ENCODE measurements at places on chromosomes 3 and 15.
A peak's percentile ranks its signal among the peaks of the same experiment; 100 is the strongest.

DNA sequence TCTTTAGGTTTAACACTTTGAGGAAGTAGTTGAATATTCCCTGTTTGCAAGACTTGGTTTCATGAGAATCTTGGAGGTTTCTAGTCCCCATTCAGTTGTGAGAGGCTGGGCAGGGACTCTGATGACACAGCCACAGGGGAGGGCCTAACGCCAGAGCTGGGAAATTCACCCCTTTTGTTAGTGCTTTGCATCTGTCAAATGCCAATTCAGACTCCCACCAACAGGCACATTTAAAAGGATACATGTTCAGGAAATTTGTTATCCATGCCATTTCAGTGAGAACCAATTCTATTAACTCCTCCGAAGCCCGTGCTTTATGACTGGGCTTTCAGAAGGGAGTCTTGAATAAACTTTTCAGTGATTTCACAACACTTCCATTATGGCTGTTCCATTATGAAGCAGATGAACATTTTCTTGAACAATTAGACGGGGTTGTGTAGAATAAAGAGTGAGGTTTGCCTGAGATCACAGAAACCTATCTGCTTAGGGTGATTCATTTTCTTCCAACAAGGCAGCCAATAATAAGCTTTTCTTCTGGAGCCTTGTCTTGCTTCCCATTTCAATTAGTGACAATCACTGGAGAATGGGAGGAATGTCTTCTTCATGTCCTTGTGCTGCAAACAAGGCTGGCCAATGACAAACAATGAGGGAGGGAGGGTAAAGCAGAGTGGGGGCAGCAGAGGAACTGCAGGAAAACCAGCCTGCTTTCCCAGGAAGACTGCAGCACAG is 90.6 kb downstream of the SOX14 start:
- H3K36me3 ChIP-seq: no peaks in the 10 kb centered on the region
- H3K27ac ChIP-seq: no peak overlapping the region
- no peak overlapping the region for H3K4me3 ChIP-seq
- DNase-seq: no peak
- H3K4me1 ChIP-seq: no peaks in the 10 kb centered on the region

GRCh38 chr3:192331749-192332385 is 395.5 kb downstream of the FGF12 start:
- H3K27me3 ChIP-seq: no peaks in the 10 kb centered on the region
- H3K27ac ChIP-seq: no peak overlapping the region
- H3K36me3 ChIP-seq: no peaks in the 10 kb centered on the region

GRCh38 chr3:186133980-186134379 is 25.1 kb upstream of the ETV5 start:
- no peak overlapping the region for H3K4me3 ChIP-seq
- no peak overlapping the region for H3K27ac ChIP-seq
- no peaks in the 10 kb centered on the region for H3K4me1 ChIP-seq

DNA sequence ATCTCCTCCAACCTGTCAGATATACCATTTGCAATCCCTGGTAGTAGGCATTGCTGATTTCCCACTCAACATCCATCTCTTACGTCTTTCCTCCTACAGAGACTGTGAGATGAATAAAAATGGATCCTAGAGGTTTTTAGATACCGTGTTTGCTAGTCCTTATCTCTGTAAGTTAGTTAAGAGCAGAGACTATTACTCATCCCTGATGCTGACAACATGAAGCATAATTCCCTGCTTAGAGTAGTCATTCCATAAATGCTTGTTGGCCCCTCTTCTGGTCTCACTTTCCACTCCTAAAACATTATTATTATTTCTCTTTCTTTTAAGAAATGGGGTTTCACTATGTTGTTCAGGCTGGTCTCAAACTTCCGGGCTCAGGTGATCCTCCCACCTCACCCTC is 136.2 kb downstream of the RTP4 start:
- no peaks in the 10 kb centered on the region for H3K4me1 ChIP-seq
- H3K27me3 ChIP-seq: no peaks in the 10 kb centered on the region
- H3K4me3 ChIP-seq: no peak overlapping the region
- H3K27ac ChIP-seq: no peak overlapping the region
- DNase-seq: no peak

GRCh38 chr3:147305533-147306250 is 100.7 kb downstream of the ZIC4 start:
- no peak overlapping the region for H3K4me3 ChIP-seq
- H3K27ac ChIP-seq: no peak overlapping the region
- H3K27me3 ChIP-seq: no peaks in the 10 kb centered on the region
- no peaks in the 10 kb centered on the region for H3K36me3 ChIP-seq

DNA sequence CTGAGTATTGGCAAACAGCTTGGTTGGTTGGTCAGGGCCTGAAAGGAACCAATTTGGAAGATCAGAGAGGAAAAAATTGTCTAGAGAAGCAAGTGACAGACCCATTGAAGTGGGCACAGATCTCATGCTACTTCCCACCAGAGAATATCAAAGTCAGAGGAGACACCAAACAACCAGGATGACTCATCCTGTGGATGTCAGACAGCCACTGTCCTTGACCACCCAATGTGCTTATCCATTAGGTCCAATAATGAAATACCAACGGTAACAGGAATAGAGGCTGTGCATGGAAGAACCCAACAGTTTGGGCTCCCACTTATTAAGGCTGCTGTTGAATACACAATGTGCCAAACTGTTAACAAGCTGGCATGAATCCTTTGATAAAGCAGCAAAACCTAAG is 323.1 kb upstream of the ATP11B start:
- no peaks in the 10 kb centered on the region for H3K4me1 ChIP-seq
- DNase-seq: no peak
- no peaks in the 10 kb centered on the region for H3K27me3 ChIP-seq
- H3K36me3 ChIP-seq: no peaks in the 10 kb centered on the region

- no peak overlapping the region for H3K4me3 ChIP-seq
- no peak overlapping the region for H3K27ac ChIP-seq
- no peak for DNase-seq
- no peaks in the 10 kb centered on the region for H3K36me3 ChIP-seq
- H3K4me1 ChIP-seq: no peaks in the 10 kb centered on the region
These were observed 16.1 kb upstream of the ZNF80 start for GRCh38 chr3:114253505-114253904.

DNA sequence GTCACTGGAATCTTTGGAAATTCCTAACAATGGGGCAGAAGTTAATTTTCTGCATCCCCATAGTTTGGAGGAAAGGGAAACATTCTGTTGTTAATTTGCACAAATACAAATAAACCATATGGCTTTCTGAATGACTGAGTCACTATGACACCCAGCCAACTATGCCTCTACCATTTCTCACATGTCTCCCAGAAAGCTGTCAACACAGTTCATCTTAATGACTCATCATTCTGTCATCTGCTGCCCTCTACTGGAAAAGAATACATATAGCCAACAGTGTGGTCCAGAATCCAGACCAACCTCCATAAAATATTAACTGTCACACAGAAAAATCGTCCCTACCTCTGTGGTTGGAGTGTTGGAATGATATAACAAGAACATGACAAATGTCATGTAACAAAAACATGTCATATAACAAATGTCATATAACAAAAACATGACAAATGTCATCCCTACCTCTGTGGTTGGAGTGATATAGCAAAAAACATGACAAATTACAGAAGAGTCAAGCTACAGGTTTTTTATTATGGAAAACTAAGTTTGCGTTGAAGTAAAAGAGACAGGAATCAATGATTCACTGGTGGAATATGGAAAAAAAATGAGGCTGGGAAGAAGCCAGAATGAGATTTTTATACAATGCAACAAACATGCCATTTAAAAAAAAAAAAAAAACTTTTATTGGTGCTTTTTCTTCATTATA is 47.7 kb upstream of the GYG1 start:
- no peaks in the 10 kb centered on the region for H3K36me3 ChIP-seq
- H3K27me3 ChIP-seq: no peaks in the 10 kb centered on the region
- no peak overlapping the region for H3K4me3 ChIP-seq
- no peak for DNase-seq
- no peak overlapping the region for H3K27ac ChIP-seq

GRCh38 chr3:50594253-50594785 is 17.3 kb downstream of the CISH start:
- no peak for DNase-seq
- no peak overlapping the region for H3K27ac ChIP-seq
- no peaks in the 10 kb centered on the region for H3K36me3 ChIP-seq
- H3K4me3 ChIP-seq: no peak overlapping the region

DNA sequence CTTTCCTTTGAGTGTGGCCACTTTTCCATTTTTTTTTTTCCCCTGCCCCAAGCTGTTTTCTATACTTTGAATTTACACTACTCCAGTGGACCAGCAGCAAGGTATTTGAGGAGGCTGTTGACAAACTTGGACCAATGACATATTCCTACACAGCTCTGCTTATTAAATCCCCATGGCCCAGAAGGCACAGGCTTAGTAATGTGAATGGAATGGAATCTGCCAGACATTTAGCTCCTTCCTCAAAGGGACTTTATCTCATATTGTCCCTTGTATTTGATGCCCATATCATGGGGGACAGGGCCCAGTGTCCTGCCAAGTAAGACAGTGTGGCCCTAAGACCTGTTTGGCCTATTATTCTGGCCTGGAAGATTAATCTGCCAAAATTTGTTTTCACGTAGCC is 107.5 kb downstream of the CHCHD6 start:
- no peak for DNase-seq
- no peaks in the 10 kb centered on the region for H3K27me3 ChIP-seq
- H3K27ac ChIP-seq: no peak overlapping the region
- no peaks in the 10 kb centered on the region for H3K36me3 ChIP-seq

DNA sequence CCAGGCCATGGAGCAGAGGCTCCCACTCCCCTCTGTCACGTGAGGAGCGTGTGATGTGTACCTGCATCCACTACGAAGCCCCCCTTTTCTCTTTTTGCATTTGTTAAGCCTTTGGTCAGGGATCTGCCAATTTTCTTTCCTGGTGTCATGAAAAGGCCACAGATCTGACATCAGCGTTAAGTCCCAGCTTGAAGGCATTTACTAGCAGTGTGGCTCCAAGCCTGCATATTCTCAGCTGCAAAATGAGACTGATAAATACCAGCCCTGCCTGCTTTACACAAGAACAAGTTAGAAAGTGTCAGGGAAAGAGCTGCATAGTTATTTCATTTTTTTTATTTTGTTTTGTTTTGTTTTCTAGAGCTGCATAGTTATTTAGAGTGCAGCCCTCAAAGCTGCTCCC is 2.3 kb upstream of the ANKRD63 start:
- peaks cover 15% of the 10 kb centered on the region for H3K4me1 ChIP-seq
- H3K27me3 ChIP-seq: peaks cover 12% of the 10 kb centered on the region
- H3K27ac ChIP-seq: no peak overlapping the region
- no peak for DNase-seq
- peaks cover 37% of the 10 kb centered on the region for H3K36me3 ChIP-seq

DNA sequence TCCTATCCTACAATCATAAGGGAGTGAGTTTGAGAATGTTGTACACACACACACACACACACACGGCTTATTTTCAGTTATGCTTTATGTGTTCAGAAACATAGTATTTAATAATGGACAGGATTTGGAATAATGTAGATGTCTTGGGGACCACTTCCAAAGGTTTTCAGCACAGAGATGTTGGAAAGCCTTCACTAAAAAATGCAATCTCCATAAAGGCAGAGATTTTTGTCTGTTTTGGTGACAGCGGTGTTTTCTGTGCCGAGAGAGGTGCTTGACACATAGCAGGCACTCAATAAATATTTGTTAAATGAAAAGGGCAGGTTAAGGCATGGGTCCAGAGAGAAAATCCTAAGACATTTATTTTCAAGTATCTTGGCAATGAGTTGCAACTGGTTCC is 428.2 kb upstream of the RGMA start:
- H3K4me1 ChIP-seq: no peaks in the 10 kb centered on the region
- H3K36me3 ChIP-seq: no peaks in the 10 kb centered on the region
- no peak for DNase-seq
- H3K27ac ChIP-seq: no peak overlapping the region

- DNase-seq: no peak
- no peak overlapping the region for H3K4me3 ChIP-seq
- no peaks in the 10 kb centered on the region for H3K36me3 ChIP-seq
These were observed 38.6 kb downstream of the FAM3D start for GRCh38 chr3:58627941-58628340.

DNA sequence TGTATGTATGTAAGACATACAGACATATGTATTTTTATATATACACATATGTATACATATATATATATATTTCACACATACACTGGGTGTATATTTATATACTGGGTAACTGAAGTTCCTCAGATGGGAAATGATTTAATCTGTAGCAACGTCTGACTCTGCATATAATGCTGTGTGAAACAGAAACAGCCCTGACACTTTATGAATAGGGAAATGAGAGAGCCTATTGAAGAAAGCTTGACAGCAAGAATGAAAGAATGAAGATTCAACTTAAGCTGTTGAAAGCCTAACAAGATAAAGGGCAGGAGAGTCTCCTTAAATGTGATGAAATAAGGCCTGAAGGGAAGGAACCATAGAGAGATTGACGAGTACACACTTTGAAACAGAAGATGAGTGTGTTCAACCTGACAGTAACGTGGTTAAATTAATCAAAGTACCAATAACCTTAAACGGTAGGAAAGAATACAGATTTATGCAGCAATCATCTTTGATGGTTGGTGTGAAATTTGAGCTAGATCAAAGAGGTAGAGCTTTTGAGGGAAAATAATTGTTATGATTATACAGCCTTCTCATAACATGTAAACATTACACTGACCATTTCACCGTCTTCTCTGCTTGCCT is 169.9 kb downstream of the MECOM start:
- DNase-seq: no peak
- no peaks in the 10 kb centered on the region for H3K36me3 ChIP-seq
- no peak overlapping the region for H3K27ac ChIP-seq
- no peaks in the 10 kb centered on the region for H3K4me1 ChIP-seq
- no peaks in the 10 kb centered on the region for H3K27me3 ChIP-seq

DNA sequence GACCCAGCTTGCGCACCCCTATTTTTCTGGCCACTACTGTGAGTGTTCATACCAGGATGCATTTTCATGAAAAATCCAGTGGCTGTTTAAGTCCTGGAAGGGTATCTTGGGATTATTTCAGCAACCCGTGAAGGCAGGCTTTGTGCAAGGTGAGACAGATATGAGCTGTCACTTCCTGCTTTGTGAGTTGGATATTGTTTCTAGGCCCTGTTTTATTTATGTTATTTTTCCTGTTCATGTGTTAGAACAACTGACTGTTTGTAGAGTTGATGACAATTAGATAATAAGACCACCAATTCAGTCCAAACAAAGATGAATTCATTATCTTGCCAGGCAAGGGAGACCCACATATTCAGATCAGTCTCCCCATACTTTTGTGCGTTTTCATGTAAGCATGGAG is 42.5 kb downstream of the ZBTB38 start:
- peaks cover 57% of the 10 kb centered on the region for H3K4me1 ChIP-seq
- H3K27ac ChIP-seq: peak overlapping the region; percentile 72
- no peaks in the 10 kb centered on the region for H3K27me3 ChIP-seq
- H3K36me3 ChIP-seq: peaks cover 25% of the 10 kb centered on the region
- DNase-seq: peak; percentile 59
- H3K4me3 ChIP-seq: no peak overlapping the region

GRCh38 chr15:83682476-83683088 is 28.7 kb downstream of the ADAMTSL3 start:
- no peak for DNase-seq
- H3K27ac ChIP-seq: no peak overlapping the region
- no peak overlapping the region for H3K4me3 ChIP-seq
- no peaks in the 10 kb centered on the region for H3K36me3 ChIP-seq
- H3K4me1 ChIP-seq: no peaks in the 10 kb centered on the region
- H3K27me3 ChIP-seq: no peaks in the 10 kb centered on the region
